ENCODE measurements at places on chromosomes 4 and X.
A peak's percentile ranks its signal among the peaks of the same experiment; 100 is the strongest.

GRCh38 chrX:154490021-154490413 is 412 bp downstream of the SLC10A3 start:
- no peak for DNase-seq

- no peak for DNase-seq
Measured at GRCh38 chrX:68443155-68443868, 10.0 kb upstream of the OPHN1 start.

DNA sequence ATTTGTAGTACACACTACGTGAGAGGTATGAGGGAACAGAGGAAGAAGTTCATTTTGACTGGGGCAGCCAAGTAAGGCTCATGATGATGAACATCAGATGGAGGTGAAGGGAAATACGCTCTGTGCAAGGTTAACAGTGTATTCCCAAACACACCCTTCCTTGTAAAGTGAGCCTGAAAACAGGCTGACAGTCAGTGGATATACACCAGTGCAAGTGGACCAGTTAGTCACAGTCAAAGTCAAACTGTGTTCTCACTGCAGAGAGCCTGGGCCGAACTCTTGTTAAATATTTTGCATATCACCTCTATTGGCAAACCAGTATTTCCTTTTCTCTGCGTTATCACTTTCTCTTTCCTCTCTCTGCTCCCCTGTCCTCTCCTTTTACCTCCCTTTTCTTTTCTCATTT is 23.4 kb upstream of the RHOH start:
- no peak for DNase-seq

DNA sequence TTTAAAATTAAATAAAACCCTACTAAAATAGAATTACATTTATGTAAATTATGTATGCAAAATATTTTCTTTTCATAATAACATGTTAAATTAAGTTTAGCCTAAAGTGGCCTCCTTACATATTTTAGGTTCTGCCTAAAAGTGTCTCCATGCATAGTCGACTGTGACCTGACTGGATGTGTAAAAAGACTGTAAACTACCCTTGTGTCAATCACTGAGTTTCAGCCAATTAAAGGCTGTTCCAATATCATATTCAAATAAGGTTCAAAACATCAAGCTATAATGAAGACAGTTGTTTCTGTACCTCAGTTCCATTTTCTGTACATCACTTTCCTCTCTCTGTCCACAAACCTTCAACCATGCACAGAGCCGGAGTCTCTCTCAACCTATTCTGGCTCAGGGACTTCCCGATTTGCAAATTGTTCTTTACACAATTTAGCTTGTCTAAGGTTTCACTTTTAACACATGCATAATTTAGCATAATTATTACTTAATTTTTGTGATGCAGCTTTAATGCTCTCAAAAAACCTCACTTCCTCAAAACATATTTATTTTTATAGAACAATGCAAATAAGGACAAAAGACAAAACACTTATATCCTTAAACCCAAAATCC is 60.1 kb downstream of the SH3RF1 start:
- no peak for DNase-seq

GRCh38 chr4:87097075-87097474 is 123.3 kb downstream of the KLHL8 start:
- DNase-seq = no peak

GRCh38 chr4:76302826-76303438 is 3.6 kb upstream of the STBD1 start:
- DNase-seq = no peak

DNA sequence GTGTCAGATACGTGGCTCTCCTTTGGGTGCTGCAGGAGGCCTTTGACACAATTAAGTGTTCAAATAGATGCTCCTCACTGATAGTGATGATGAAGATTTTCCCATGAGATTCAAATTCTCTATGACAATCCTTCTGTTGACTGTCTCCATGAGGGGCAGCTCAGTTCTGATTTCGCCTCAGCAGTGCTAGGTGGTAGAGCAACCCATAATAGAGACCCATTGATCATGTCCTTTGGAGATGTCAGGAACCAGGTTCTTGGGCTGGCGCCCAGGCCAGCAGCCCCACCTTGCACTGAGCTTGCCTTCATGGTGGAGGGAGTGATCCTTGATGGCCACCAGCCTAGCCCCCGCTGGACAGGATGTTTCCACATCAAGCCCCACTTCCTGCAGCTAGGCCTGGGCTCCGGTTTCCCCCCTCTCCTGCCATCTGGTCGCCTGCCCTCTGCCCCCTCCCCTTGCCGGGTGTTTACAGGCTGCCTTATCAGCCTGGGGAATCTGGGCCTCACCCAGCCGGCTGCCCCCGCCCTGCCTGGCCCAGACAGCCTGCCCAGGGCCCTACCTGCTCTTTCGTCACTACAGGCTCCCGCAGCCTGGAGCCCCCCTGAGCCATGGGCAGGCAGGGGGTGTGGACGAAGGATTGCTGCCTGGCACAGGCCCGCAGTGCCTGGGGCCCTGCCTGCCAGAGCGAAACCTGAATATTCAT is 12.6 kb downstream of the ELF4 start:
- DNase-seq = peak; percentile 1

- DNase-seq = no peak
Measured at GRCh38 chr4:147851135-147851534, 119.2 kb downstream of the ARHGAP10 start.

DNA sequence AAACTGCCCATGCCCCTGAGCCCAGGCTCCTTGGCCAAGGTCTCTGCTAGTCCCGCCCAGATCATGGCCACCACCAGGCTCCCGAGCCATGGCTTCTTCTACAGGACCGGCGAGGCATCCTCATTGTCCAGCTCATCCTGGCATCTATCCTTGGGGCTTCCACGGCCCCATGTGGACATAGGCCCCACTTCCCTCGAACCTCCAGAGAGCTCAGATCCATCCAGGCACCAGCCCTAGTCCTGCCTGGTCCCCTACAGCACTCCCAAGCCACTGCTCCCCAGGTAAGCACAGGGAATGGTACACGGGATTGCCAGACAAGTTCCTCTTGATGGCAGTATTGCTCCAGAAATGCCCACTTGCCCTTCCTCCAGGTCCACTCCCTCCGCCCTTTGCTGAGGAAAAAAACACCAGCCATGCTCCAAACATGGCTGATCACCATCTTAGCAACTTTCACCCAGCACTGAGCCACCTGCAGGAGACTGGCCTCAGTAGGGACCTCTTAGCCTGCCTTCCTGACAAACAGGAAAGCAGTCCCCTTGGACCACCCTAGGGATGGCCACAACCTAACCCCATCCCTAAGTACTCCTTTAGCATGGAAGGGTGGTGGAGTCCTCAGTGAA is 272.1 kb upstream of the AGTR2 start:
- no peak for DNase-seq

DNA sequence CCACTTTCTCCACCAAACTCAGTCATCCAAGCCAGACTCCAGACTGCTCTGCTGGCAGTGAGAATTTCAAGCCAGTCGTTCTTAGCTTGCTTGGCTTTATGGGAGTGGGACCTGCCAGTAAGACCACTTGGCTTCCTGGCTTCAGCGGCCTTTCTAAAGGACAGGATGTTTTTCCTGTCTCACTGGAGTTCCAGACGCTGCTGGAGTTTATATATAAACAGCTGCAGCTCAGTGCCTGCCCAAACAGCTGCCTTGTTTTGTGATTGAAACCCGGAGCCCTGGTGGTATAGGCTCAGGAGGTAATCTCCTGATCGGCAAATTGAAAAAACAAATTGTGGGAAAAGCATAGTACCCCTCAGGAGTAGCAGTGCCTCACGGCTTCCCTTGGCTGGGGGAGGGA is 1165.8 kb upstream of the ADGRL3 start:
- no peak for DNase-seq

- no peak for DNase-seq
Measured at GRCh38 chr4:141195095-141195707, 25.5 kb upstream of the ZNF330 start.

DNA sequence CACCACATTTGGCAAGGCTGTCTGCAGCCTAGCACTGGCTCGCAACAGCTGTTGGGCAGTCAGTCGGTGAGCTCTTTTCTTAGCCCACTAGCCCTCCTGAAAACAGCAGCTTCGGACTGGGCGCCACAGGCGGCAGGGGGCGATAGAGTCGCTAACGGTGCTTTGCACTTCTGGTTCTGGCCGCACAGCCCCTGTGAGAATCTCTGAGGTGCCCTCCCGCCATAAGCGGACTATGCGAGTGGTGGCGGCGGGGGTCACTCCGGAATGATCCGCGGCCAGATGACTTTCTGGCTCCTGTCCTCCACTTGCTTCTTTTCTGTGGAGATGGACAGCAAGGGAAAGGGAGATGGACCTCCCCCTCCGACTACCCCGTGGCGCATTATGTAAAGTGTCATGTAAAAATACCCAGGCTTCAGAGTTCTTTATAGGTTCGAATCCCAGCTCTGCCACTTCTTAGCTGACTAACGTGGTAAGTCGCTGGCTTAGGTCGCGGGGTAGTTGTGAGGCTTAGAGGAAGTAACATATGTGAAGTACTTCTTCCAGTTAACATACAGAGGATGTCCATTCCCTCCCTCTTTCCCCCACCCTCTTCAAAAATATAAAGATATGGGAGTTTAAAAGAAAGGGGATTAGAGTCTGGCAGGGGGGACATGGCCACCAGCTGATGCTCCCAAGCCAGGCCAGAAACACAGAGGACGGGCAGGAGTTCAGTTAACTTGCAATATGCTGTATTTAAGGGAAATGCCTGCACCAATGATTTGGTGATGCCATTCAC is 11.0 kb downstream of the ARHGAP36 start:
- no peak for DNase-seq

DNA sequence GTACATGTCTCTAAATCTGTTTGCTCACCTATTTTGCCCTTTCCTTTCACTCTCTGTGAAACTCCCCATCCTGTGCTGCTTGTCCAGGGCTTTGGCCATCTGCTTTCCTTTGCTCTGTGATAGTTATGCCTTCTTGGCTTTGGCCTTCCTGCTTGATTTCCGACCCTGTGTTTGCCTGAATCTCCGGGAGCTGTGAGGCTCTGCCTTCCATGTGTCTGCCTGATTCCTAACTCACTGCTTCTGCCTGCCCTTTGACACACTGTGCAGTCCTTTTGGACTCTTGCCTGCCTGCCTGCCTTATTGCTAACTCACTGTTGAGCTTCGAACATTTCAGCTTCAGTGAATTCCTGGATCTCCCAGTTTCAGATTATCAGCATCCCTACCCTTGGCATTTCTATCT is 143.1 kb downstream of the C4orf33 start:
- DNase-seq = no peak
